GDM1 (cell line): ENCODE measurements at places on chromosomes 2 and 18.

DNA sequence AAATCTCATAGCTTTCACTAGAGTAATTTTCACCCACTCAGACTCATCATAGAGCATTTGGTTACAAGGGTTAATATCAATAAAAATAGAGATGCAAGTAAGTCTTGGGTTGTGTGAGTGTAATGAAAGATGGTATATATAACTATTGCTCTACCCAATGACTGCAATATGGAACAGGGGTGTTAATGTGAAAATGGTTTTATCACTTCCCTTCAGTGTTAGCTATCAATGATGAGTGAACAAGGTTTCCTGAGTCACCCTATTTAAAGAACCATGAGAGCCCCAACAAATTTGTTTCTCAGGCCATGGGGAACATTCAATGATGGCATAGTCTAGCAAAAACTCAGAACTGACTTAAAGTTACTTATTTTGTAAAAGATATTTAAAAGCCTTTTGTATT lies 1133.6 kb upstream of the ZEB2 start:
- no peak for DNase-seq

- no peak for DNase-seq
Observed at GRCh38 chr18:37355772-37356171, 209.8 kb downstream of the CELF4 start.

- DNase-seq, result no peak
Observed at GRCh38 chr18:59681521-59682004, 15.7 kb downstream of the CCBE1 start.

DNA sequence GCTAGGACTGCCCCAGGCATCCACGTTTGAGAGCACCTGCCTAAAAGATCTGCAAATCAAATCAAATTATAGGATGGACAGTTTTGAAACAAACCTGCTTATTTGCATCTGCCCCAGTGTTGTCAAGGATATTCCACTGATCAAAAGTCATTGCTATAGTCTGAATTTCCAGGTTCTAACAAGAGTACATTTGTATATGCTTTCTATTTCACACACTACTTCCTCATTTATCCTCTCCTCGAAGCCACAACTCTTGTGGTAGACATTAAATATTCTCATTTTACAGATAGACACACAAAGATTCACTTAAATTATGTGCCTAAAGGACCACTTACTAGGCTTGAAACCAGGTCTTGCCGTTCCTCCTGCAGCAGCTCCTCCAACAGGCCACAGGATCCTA lies 11.9 kb upstream of the TET3 start:
- DNase-seq, result no peak

DNA sequence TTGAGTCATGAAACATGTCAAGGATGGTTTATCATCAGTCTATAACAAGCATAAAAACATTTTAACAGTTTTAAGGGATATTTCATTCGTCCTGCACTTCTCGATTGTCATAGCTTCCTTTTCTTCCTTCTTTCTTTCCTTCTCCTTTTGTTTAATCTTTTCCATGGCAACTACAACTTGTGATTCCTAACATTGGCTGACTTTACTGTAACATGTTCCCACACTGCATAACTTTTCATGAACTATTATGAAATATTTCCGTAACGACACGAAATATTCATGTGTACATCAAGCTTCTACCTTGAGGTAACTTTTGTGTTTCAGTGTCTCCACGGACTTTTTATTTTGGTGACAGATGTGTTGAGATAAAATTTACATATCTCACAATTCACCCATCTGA lies 134.4 kb downstream of the ACTR3 start:
- no peak for DNase-seq

- DNase-seq, result no peak
Observed at GRCh38 chr18:13455471-13455870, 236.9 kb downstream of the LDLRAD4 start.

DNA sequence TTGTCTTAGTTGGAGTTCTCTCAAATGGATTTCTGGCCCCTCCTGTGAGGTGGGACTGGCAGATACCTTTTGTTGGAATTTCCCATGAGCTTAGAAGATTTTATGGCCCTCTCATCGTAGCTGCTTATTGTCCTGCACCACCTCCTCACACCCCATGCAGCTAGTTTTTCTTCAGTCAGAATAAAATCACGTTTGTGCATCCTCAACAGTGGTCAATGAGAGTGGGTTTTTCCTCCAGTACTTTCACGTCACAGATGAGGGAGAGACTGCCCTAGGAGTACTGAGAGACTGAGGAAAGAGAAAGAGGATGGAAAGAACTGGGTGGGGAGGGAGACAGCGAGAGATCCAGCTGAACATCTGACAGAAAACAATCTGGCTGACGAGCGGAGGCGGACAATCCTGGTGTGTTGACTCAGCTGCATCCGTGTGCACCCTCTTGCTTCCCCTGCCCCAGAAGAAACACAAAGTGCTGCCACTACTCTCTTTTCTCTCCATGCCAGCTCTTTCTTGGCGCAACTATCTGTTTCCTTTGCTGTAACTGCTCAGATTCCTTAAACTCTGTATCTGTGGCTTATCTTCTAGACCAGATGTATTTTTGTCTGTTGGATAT lies 7.4 kb downstream of the RAPGEF4 start:
- no peak for DNase-seq

DNA sequence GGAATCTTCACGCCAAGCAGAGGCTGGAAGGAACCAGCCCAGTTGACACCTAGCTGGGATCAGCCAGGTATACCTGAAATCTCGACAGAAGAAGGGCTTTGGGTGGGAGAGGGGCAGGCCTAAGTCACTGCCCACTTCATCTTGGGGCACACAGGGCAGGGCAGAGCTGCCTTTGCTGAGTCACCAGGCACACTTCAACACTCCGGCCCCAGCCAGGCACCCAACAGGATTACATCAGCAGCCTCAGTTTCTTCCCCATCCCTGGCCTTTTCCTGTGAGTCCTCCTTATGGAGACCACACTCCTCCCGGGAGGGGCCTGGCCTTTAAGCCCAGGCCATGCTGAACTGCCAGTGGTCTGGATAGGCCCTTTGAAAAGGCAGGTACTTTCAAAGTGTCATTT lies 201.7 kb upstream of the HS6ST1 start:
- no peak for DNase-seq

GRCh38 chr2:213246497-213247281 lies 37.6 kb upstream of the SPAG16 start:
- DNase-seq, result no peak

- DNase-seq, result no peak
Observed at GRCh38 chr18:69528435-69528834, 127.7 kb downstream of the DOK6 start.

DNA sequence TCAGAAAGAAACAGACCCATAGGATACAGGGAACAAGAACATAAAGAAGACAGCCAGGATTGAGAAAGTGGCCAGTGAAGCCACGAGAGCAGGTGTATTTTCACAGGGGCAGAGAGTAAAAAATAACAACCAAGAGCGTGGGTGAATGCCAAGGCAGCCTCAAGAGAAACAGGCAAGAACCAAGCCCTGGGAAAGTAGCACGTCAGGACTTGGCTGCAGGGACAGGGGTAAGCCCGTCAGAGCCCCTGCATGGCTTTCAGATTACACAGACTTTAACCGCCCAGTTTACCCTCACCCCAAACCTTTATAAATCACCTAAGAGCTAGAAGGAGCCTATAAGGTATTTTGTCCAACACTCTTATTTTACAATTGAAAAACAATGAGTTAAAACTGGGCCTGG lies 43.7 kb downstream of the ARL4C start:
- DNase-seq, result no peak

DNA sequence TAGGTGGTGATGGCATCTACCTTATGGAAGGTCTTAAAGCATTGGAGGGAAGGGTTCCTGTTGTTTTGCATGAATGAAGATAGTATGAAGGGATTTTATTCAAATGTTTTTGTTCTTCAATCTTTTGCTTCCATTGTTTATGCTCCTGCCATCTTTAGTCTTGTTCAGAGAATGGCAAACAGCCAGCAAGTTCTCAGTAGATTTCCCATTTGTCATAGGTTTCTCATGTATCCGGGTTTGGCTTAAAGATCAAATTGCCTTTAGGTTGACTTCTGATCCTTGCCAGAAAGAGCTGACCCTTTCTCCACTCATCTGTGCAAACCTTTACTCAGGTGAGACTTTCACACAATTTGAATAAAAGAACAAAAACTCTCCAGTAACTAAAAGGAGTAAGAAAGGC lies 44.2 kb upstream of the STAT4 start:
- no peak for DNase-seq

GRCh38 chr2:195214072-195214471 lies 443.0 kb upstream of the SLC39A10 start:
- DNase-seq, result no peak

DNA sequence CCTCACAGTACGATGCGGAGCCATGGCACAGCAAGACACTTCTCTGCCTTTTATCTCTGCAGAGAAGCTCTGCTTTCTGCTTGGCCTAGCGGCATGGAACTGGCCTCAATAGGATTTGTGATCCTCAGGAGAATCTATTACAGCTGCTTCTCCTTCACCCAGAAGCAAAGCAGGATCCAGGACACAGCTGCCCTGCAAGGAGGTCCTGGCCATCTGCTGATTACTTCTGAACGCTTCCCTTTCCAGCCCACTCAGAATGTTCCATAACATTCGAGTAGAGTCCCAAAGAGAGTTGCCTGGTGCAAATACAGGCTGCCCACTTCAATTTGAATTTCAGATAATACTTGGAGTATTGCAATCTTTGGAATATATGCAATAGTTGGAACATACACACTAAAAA lies 29.2 kb upstream of the KCNS3 start:
- no peak for DNase-seq

GRCh38 chr2:12675801-12676200 lies 40.9 kb upstream of the TRIB2 start:
- no peak for DNase-seq

DNA sequence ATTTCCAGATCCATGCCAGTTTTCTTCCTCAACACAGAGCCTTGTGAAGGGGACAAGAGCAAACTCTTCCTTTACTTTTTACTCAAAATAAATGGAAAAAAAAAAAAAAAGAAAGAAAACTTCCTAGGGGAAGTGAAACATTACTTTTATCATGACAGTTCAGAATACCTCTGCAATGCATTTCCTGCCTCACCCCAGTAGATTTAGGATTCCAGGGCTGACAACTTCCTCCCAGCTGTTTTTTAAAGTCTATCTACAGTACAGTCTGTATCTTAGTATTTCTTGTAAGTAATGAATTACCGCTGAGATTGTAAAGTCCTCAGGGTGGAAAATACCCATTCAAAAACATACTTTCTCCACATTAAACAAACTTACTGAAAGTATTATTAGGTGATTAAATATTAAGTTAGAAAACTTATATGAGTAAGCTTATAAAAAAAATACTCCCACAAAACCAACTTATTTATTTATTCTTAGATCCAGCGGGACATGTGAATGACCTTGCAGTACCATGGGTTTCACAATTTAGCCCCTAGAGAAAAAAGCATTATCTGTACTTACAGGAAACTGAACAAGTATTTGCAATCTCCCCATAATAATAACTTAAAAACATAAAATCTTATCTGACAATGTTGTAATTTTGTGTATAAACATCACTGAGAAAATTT lies 117.7 kb downstream of the RBMS1 start:
- peak; percentile 13 for DNase-seq

DNA sequence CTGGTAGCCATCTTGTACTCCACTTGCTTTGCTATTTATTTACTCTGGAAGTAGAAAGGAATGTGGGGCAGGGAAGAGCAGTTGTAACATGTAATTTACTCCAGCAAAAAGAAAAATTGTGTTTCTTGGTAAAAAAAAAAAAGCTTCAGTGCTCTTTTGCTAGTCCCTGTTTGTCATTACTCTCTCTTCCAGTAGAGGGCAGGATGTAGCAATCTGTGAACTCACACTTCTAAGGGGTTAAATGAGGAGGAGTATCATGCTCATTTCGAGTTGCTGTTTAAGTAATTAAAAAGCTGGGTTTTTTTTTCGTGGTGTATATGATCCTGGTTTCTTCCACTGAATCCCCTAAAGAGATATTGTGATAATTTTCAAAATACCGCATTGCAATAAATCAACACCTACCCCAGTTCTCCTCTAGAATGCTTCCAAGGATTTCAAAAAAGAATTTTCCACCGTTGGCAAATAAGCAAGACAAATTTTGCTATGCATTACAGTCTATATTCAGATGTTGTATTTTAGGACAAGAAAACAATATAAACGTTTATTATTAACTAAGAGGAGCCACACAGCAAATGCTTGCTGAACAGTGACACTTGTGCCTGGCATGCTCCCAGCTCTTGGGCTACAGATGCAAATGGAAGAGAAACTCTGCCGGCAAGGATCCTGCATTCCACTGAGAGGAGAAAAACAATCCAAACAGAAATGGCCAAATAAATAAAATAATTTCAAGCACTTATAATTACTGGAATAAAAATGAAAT lies 261.6 kb downstream of the ASXL3 start:
- DNase-seq, result peak; percentile 4

- no peak for DNase-seq
Observed at GRCh38 chr2:25478736-25479135, 137.0 kb upstream of the DNMT3A start.

GRCh38 chr2:69798909-69799526 lies 30.4 kb upstream of the GMCL1 start:
- DNase-seq, result peak; percentile 14

GRCh38 chr2:74261204-74261864 lies 62.9 kb downstream of the MTHFD2 start:
- no peak for DNase-seq

DNA sequence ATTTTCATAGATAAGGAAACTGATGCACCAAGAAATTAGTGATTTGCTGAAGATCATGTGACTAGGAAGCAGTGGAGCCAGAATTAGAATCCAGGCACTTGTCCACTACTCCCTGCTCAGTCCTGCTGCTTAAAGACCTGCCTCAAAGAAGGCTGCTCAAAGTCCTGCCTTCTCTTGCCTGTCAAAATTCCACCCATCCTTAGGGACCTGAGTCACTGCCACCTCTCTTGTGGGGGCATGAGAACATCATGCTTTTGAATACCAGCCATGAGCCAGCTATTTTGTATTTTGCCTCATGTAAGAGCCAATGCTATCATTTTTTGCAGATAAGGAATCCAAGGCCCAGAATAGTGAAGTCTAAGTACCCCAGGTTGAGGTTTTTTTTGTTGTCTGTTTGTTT lies 47.1 kb downstream of the DDX1 start:
- DNase-seq, result no peak

DNA sequence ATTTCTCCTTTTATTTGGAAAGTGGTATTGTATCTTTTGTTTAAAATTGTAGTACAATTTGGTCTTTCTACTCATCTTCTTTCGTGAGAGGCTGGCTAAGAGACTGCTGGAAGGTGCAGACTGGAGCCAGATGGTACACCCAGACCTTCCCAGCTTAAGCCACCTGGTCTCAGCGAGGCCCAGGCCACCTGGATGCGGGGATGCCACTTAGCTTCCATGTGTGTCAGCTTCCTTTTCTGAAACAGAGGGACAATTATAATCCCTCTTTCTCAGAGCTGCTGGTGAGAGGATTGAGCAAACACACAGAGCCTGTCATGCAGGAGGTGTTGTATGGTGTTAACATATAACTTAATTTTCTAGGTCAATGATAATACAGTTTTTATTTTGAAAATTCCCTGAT lies 17.4 kb downstream of the FARP2 start:
- no peak for DNase-seq

DNA sequence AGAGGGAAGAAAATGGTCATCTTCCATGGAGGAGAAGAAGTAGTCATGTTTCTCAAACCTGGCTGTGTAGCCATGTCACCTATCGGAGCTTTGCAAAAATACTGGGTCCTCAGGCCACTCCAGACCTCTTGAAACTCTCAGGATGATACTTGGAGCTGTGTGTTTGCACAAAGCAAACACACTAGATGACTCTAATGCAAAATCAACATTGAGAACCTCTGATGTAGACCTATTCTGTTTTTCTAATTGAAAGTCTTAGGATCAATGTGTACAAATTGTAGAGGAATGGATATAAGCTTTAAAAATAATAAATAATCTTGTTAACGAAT lies 444.3 kb downstream of the RND3 start:
- DNase-seq, result no peak

GRCh38 chr2:191682126-191682525 lies 4.2 kb downstream of the NABP1 start:
- no peak for DNase-seq
